ENCODE measurements at places on chromosomes 12 and 14. TPM values are rescaled to one million over a fixed set of nuclear protein-coding genes. Genes with fewer than 3 reads are reported as not detected.

- H3K4me1 ChIP-seq = peaks cover 13% of the 10 kb centered on the region
- H3K4me3 ChIP-seq = no peak overlapping the region
- no peak overlapping the region for H3K27ac ChIP-seq
- no peaks in the 10 kb centered on the region for H3K27me3 ChIP-seq
- no peaks in the 10 kb centered on the region for H3K36me3 ChIP-seq
Observed at GRCh38 chr12:31471051-31471450, 119.9 kb downstream of the DENND5B start.

Gene CIROP
- not detected for total RNA-seq

GRCh38 chr14:70018713-70019211, 139.5 kb downstream of the SMOC1 start:
- H3K27ac ChIP-seq = no peak overlapping the region
- H3K4me1 ChIP-seq = no peaks in the 10 kb centered on the region
- no peak for DNase-seq
- H3K36me3 ChIP-seq = no peaks in the 10 kb centered on the region
- no peak overlapping the region for H3K4me3 ChIP-seq
- no peaks in the 10 kb centered on the region for H3K27me3 ChIP-seq

- DNase-seq = no peak
- H3K27me3 ChIP-seq = no peaks in the 10 kb centered on the region
- no peaks in the 10 kb centered on the region for H3K4me1 ChIP-seq
- no peak overlapping the region for H3K27ac ChIP-seq
- no peak overlapping the region for H3K4me3 ChIP-seq
Observed at GRCh38 chr14:79111987-79112501, 941.9 kb downstream of the NRXN3 start.

Gene TAS2R14
- total RNA-seq = 4.9 TPM

DNA sequence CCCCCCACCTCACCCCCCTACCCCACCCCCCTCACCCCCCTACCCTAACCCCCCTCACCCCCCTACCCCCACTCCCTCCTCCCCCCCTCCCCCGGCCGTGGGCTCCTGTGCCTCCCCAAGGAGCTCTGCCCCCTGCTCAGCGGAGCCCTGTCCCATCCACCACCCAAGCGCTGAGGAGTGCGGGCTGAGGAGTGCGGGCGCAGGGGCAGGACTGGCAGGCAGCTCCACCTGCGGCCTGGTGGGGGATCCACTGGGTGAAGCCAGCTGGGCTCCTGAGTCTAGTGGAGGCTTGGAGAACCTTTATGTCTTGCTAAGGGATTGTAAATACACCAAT, 2.3 kb upstream of the JPH4 start:
- no peak overlapping the region for H3K4me3 ChIP-seq
- no peak for DNase-seq
- H3K4me1 ChIP-seq = peaks cover 17% of the 10 kb centered on the region
- peaks cover 19% of the 10 kb centered on the region for H3K27me3 ChIP-seq
- H3K27ac ChIP-seq = no peak overlapping the region

- H3K4me3 ChIP-seq = no peak overlapping the region
- H3K27ac ChIP-seq = no peak overlapping the region
- peaks cover 22% of the 10 kb centered on the region for H3K4me1 ChIP-seq
- DNase-seq = no peak
Observed at GRCh38 chr12:130876758-130877157, 4.9 kb downstream of the RAN start.

Gene RNASE2
- total RNA-seq = not detected

DNA sequence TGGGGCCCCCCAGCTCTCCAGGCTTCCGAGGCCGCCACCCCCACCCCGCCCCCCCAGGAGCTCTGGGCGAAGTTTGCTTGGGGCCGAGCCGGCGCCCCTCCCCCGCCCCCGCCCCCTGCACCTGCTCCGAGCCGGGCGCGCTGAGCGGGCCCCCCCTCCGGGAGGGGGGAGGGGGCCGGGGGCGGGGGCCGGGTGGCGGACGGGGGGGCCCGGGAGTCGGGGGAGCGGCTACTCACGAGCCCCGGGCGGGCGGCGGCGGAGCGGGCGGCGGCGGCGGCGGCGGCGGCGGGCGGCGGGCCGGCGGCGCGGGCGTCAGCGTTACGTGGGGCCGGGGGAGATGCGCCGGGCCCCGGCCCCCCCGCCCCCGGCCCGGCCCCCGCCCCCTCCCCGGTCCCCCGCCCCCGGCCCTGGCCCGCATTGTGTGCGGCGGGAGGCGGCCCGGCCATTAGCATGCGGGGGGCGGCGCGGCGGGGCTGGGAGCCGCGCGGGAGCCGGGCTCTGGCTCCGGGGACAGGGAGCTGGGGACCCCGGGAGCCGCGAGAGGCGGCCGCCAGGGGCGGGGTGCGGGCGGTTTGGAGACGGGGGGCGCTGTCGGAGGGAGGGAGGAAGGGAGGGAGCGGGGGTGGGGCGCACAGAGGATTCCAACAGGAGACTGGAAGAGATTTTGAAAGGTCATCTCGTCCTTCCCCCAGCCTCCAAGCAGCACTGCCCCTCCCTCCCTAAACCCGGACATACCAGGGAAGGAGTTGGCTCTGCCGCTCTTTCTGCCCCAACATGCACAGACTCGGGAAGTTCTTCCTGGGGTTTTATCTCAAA, at the start of gene ZNF219:
ZNF219 (minus strand) TSS at position 580 of the 816 bp plus-strand sequence. CDS start 5,064 bp downstream, outside the sequence.
- DNase-seq = peak; percentile 64
- no peaks in the 10 kb centered on the region for H3K27me3 ChIP-seq
- H3K4me1 ChIP-seq = peaks cover 29% of the 10 kb centered on the region
- no peaks in the 10 kb centered on the region for H3K36me3 ChIP-seq

Gene KRT72
- total RNA-seq = not detected

GRCh38 chr14:88613552-88614010, 50.7 kb downstream of the ZC3H14 start:
- peaks cover 13% of the 10 kb centered on the region for H3K36me3 ChIP-seq
- no peak overlapping the region for H3K4me3 ChIP-seq
- no peaks in the 10 kb centered on the region for H3K27me3 ChIP-seq
- H3K27ac ChIP-seq = no peak overlapping the region
- H3K4me1 ChIP-seq = peaks cover 20% of the 10 kb centered on the region

Gene ANAPC7
- 25.9 TPM for total RNA-seq

Gene RFX4
- total RNA-seq = not detected

Gene KRT5
- 2.0 TPM for total RNA-seq

Gene TIGAR
- 0.33 TPM for total RNA-seq

GRCh38 chr14:50396631-50397389, at the start of gene CDKL1:
Gene CDKL1, minus strand, starts transcription at chr14:50396881. Its CDS starts 1,013 bp downstream, at chr14:50395868.
- H3K36me3 ChIP-seq = no peaks in the 10 kb centered on the region
- H3K4me1 ChIP-seq = peaks cover 16% of the 10 kb centered on the region
- peak within 1 kb of the TSS; percentile 55 for H3K4me3 ChIP-seq
- no peaks in the 10 kb centered on the region for H3K27me3 ChIP-seq
- peak; percentile 73 for DNase-seq
- peak within 1 kb of the TSS; percentile 81 for H3K27ac ChIP-seq

DNA sequence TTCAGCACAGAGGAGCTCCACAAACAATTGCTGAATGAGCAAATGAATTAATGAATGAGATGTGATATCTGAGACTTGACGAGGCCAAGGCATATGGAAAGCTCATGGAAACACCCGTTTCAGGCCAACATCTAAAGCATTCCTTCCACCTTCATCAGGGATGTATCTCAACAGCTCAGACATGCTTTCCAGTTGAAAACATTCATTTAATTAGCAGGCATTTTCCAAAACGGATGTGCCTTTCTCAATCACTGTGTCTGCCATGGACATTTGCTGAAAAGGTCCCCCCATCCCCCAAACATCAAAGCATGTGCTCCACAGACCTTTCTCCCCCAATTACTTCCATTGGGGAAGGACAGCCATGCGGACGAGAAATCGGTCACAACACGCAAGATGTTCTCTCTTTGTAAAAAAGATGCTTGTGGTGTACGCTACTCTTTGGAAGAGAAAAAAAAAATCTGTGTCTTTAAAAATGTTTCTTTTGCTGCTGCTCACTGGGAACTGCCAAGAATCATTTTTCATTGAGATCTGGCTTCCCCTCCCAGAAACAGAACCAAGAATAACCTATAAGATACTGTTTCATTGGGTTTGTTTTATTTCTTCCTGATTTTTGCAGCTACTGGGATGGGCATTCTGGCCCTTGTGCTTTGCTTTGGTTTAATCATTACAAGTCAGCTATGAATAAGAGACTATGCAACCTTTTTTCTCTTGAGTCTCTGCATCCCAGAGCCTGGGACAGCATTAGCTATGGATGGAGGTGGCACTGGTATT, 528.2 kb downstream of the MED13L start:
- no peak overlapping the region for H3K27ac ChIP-seq
- DNase-seq = no peak
- no peaks in the 10 kb centered on the region for H3K4me1 ChIP-seq

Gene SLC17A8
- total RNA-seq = not detected

DNA sequence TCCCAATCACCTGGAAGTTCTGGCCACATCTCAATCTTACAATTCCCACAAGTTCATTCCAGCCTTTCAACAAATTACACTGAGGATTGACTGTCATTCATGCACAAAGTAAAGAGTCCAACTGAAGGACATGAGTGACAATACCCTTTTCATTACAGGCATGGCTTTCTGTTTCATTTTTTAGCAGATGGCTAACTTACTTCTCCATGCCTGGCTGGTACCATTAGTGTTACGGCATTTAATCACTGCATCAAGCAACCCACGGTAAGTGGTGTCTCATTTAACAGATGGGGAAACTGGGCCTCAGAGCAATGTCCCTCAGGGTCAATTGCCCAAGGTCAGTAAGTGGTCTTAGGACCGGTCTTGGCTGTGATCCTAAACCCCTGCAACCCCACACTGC, 114.4 kb downstream of the PRICKLE1 start:
- no peak overlapping the region for H3K27ac ChIP-seq
- no peaks in the 10 kb centered on the region for H3K36me3 ChIP-seq
- DNase-seq = no peak
- no peak overlapping the region for H3K4me3 ChIP-seq
- H3K27me3 ChIP-seq = no peaks in the 10 kb centered on the region
- peaks cover 3% of the 10 kb centered on the region for H3K4me1 ChIP-seq

DNA sequence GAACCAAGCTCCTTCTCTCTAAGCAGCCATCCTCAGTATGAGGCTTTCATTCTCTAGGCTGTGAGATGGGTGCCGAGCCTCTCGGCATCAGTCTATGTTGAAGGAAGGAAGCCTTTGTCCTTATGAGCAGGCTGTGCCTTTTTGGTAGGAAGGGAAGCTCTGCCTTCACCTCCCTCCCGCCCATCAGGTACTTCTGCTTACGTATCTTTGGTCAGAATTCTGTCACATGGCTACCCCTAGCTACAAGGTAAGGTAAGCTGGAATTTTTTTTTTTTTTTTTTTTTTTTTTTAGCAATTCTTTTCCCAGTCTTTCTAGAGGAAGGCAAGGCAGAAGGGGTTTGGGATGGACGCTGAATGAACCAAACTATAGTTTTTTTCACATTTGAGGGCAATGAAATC, 16.9 kb downstream of the BATF start:
- no peaks in the 10 kb centered on the region for H3K36me3 ChIP-seq
- no peak overlapping the region for H3K27ac ChIP-seq
- H3K4me3 ChIP-seq = no peak overlapping the region
- no peak for DNase-seq
- no peaks in the 10 kb centered on the region for H3K27me3 ChIP-seq

Gene TMEM132D
- under 0.01 TPM for total RNA-seq

Gene FRMD6
- total RNA-seq = 10.2 TPM

DNA sequence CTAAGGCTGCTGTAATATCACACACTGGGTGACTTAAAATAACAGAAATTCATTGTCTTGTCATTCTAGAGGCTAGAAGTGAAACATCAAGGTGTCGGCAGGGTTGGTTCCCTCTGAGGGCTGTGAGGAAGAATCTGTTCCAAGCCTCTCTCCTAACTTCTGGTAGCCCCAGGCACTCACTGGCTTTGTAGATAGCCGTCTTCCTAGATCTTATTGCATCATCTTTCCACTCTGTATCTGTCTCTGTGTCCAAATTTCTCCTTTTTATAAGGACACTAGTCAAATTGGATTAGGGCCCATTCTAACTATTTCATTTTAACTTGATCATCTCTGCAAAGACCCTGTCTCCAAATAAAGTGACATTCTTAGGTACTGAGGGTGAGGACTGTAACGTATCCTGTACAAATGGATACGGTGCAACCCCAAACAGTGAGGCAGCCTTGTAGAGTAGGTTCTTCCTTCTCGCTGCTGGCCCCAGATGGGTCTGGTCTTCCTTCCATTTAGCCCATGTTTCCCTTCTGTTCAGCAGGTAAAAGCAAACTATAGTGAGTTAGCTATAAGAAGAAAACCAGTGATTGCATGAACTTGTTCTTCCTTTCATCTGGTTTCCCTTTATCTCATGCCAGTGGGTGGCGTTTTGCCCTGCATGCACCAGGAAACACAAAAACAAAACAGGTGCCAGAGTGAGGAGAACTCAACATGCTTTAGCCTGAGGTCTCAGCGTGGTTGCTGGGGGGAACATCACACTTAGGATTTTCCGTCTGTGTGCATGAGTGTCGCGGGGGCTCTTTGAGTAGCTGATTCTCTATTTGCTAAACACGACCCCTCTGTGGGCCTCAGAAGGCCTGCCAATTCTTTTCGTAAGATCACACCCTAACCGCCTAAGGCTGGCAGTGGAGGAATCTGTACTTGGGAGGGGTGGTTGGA, 19.5 kb downstream of the TTC9 start:
- no peak overlapping the region for H3K27ac ChIP-seq
- no peak overlapping the region for H3K4me3 ChIP-seq
- peaks cover 29% of the 10 kb centered on the region for H3K4me1 ChIP-seq
- no peaks in the 10 kb centered on the region for H3K36me3 ChIP-seq

Gene CLEC2A
- not detected for total RNA-seq

DNA sequence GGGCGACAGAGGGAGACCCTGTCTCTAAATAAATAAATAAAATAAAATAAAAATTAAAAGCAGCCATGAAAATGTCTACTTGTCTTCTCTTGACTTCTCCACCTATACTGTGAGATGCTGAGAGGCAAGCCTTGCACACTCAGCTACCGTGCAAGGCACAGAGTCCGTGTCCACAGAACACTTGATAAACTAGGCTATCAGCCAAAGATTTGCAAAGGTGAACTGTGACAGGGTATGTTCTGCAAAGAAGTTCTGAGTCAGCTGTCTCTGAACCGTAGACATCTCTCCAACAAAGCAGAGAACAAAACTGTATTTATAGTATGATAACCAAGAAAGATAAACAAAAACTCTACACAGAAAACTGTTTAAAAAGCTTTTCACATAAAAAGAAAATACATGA, 35.5 kb downstream of the STXBP6 start:
- peaks cover 45% of the 10 kb centered on the region for H3K4me1 ChIP-seq
- no peaks in the 10 kb centered on the region for H3K27me3 ChIP-seq
- no peaks in the 10 kb centered on the region for H3K36me3 ChIP-seq
- DNase-seq = no peak

GRCh38 chr12:81727391-81727790, 31.8 kb downstream of the PPFIA2 start:
- DNase-seq = no peak
- no peaks in the 10 kb centered on the region for H3K27me3 ChIP-seq
- H3K4me1 ChIP-seq = no peaks in the 10 kb centered on the region
- H3K27ac ChIP-seq = no peak overlapping the region

GRCh38 chr14:68813318-68813838, 20.5 kb upstream of the ZFP36L1 start:
- no peak overlapping the region for H3K4me3 ChIP-seq
- H3K36me3 ChIP-seq = no peaks in the 10 kb centered on the region
- peak overlapping the region; percentile 95 for H3K27ac ChIP-seq
- peaks cover 70% of the 10 kb centered on the region for H3K4me1 ChIP-seq
- no peaks in the 10 kb centered on the region for H3K27me3 ChIP-seq
- DNase-seq = no peak

GRCh38 chr12:111209811-111210210, 159.1 kb downstream of the PHETA1 start:
- no peaks in the 10 kb centered on the region for H3K4me1 ChIP-seq
- no peak overlapping the region for H3K27ac ChIP-seq
- no peaks in the 10 kb centered on the region for H3K36me3 ChIP-seq
- no peaks in the 10 kb centered on the region for H3K27me3 ChIP-seq
- DNase-seq = no peak

- no peak for DNase-seq
- H3K4me1 ChIP-seq = peaks cover 9% of the 10 kb centered on the region
- no peak overlapping the region for H3K4me3 ChIP-seq
- H3K36me3 ChIP-seq = no peaks in the 10 kb centered on the region
- H3K27me3 ChIP-seq = no peaks in the 10 kb centered on the region
Observed at GRCh38 chr14:55323910-55324309, 52.7 kb downstream of the FBXO34 start.
